ENCODE measurements at places on chromosomes 5 and 9.

DNA sequence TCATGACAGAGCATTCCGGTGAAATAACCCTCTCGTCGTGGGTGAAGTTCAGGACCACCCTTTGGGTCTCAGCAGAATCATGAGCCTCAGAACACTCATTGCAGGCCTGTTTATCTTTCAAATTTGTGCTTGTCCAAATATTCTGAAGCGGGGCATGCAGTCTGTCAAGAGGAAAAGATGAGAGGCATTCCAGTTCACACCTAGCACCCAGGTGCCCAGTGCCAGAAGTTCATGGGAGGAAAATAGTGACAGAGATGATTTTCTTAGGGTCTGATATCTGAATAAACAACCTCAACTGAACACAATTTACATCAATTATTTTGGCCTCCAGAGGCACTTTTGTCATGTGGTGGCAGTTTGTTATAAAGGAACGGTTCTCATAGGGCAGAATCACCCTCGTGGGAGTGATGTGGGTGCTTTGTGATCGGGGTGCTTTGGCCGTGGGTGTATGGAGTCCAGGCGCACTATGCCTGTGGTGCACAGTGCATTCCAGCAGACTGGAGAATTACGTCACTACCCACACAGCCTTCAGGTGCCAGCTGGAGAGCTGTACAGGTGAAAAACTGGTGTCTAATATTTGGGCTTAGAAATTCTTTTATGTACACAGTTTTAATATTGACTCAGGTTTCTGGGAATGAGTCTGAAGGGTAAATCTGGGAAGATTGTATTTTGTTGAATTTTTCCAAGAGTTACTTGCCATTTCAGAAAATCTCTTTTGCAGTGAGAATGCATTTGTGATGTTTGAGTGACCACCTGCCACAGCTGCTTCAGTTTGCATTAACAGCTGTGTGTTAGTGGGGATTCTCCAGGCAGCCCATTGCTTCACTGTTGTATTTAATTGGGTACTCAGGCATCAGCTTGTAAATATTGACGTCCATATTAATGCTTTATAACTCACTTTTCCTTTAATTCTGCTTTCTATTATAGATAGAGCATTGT is 289.3 kb downstream of the FANCC start:
- no peak for DNase-seq

GRCh38 chr9:18393340-18394130 is 80.4 kb upstream of the ADAMTSL1 start:
- DNase-seq = no peak

- DNase-seq = no peak
Measured at GRCh38 chr9:137276473-137277328, 825 bp upstream of the TOR4A start.

DNA sequence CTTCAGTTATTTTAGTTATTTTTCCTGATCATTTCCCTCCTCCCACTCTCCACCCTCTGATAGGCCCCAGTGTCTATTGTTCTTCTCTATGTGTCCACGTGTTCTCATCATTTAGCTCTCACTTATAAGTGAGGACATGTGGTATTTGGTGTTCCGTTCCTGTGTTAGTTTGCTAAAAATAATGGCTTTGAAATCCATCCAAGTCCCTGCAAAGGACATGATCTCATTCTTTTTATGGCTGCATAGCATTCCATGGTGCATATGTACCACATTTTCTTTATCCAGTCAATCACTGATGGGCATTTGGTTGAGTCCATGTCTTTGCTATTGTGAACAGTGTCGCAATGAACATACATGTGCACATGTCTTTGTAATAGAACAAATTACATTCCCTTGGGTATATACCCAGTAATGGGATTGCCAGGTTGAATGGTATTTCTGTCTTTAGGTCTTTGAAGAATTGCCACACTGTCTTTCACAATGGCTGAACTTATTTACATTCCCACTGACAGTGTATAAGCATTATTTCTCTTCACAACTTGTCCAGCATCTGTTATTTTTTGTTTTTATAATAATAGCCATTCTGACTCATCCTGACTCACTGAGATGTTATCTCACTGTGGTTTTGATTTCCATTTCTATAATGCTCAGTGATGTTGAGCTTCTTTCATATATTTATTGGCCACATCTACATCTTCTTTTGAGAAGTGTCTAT is 17.2 kb upstream of the DIRAS2 start:
- DNase-seq = no peak

Measured in head of caudate nucleus (tissue), 42 donors.